Left kidney (tissue), 8 donors: ENCODE measurements at places on chromosomes 5 and 9. TPM values are rescaled to one million over a fixed set of nuclear protein-coding genes. Genes with fewer than 3 reads are reported as not detected.

The MAPKAP1 gene
- polyA plus RNA-seq = 74.5 TPM

The LPCAT1 gene
- polyA plus RNA-seq = 46.0 TPM

The CDH9 gene
- polyA plus RNA-seq = 21.8 TPM

The RASGEF1C gene
- polyA plus RNA-seq = 0.27 TPM

The MARVELD2 gene
- polyA plus RNA-seq = 30.5 TPM

GRCh38 chr5:68289498-68289897, 73.9 kb downstream of the PIK3R1 start:
- no peak for DNase-seq

DNA sequence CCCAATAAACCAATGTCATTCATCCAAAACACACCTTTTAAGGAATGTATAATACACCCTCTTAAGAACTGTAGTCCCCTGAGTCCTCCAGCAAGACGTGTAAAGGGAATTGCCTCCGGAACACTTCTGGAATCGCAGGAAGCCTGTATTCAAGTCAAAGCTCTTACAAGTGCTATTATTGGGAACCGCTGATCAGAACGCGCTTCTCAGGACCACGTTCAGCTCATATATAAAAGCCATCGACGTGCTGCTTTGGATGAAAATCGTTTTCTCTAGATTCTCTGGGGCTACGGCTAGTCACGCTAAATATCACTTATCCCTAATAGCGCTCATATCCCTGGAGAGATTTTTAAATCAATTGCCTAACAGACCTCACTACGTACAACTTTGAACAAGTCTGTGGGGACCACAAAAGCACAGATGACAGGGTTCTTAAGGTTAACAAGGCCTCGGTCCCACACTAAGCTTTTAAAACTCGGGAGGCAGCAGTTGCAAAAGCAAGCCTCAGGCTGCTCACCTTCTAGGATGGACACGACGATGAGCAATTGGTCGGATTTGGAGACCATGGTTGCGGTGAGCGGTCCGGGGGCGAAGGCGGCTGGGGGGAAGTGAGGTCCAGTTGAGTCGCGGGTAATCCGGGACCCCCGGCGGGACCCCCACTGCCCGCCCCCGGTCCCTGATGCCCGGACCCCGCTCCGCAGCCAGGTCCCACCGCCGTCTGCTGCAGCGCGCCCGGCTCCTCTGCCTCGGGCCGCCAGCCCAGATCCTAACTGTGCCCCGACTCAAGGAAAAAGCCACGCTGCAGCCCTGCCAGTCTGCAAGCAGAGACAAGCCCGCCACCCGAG, 548 bp downstream of the CEP120 start:
- DNase-seq = peak; percentile 43

DNA sequence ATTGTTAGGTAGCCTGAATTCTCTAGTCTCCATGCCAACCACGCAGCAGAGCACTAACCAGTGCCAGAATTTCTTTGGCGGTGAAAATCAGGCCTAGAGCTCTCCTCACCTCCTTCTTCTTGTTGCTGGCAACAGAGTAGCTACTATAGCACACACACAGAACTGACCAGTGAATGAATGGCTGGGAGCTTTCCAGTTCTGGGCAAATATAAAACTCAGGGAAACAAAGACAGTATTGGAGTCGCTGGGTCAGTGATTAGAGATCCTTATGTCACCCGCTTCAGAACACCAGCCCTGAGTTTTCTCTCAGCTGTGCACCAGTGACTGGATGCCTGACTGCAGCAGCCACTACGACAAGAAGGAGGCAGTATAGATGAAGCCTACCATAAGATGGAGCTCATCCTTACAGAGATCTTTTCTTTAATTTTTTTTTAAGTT, 26.9 kb upstream of the FEM1C start:
- no peak for DNase-seq

GRCh38 chr9:121178676-121179372, 22.8 kb downstream of the RAB14 start:
- DNase-seq = no peak

GRCh38 chr5:19660679-19661078, 327.3 kb downstream of the CDH18 start:
- no peak for DNase-seq

DNA sequence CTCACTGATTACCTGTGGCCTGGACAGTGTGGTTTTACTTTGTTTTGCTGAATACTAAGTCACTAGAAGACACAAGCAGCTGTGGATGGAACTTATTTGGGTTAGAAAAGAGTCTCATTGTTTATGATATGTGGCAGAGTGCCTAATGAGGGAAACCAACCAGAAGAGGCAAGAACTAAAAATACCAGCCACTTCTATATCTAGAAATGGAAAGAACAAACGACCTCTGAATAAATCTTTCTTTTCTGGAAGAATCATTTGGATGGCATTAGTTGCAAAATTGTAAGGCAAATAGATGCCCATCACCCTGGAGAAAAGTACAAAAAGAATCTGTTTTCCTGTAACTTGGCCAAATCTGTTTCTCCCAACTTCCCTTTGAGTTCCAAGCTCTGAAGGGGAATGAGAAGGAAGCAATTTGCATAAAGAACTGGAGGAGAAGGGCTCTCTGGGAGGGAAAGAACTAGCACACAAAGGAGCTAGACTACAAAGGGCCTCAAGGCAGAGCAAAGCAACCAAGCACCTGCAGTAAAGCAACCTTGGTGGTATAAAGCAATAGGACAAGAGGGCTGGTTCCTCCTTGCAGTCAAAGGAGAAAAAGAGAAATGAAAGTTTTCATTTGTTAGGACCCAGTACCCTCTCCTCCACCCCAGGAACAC, 455.4 kb downstream of the CAAP1 start:
- no peak for DNase-seq

DNA sequence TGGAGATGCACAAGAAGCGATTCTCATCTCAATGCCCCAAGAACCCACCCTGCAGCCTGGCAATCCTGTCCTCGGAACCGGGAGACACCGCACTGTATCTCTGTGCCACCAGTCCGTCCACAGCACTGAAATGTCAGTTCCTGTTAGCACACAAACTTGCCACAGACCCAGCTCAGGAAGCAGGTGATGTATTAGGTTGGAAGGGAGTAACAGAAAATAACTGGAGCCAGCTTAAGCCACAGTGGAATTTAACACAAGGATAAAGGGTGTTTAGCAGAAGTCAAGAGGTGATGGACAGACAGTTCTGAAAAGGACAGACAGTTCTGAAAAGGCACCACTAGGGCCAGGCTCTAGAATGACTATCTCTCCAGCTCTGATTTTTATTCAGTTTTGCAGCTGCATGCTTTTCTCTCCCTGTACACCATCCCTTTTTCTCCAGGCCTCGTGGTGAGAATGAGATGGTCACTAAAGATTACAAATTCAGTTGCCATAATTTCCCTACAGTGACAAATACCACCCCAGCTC, 114.4 kb downstream of the ANKRD18B start:
- no peak for DNase-seq

DNA sequence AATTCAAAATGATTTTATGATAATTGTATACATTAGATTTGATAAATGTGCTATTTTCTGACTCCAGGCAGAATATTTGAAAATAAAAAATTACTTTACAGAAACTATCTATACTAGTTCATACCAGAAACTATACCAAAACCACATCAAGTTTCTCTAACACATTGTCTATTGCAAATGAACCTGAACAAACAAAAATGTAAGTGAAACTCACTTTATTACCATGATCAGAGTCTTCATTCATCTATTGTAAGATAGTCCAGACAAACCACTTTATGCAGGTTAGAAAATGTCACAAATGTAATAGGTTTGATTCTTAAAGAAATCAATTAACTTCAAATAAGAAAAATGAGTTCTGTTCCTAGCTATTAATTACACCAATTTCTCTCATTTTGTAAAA, 99.4 kb downstream of the OXCT1 start:
- no peak for DNase-seq

DNA sequence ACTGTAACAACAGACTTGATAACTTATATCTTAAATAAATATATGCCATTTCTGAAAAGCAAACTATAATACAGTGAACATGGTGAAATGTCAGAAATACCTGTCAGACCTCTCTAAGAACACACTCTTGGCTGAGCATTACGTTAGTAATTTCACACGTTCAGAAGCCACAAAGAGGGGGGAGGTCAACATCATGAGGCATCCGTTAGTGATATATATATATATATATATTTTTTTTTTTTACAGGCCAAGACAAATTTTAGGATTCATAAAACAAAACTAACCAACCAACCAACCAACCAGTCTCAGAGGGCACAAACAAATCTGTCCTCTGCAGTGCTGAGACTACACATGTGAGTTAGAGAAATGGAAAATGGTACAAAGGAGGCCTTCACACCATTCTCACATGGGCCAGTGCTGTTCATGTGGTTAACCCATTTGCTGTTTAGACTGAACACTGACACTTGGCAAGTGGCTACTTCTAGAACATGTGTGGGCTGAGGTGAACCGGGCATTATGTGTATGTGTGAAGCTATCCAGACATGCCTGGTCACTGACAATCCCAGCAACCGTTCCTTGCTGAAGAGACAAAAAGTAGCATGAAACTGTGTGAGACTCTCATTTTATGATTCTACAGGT, 54.5 kb downstream of the ELL2 start:
- DNase-seq = no peak
